ENCODE measurements at places on chromosomes 3 and 15.

GRCh38 chr3:4314688-4315087 lies 11.5 kb downstream of the SETMAR start:
- no peak for DNase-seq

- DNase-seq: peak; percentile 71
Observed at GRCh38 chr15:75454471-75455378, 3.2 kb upstream of the SIN3A start.

DNA sequence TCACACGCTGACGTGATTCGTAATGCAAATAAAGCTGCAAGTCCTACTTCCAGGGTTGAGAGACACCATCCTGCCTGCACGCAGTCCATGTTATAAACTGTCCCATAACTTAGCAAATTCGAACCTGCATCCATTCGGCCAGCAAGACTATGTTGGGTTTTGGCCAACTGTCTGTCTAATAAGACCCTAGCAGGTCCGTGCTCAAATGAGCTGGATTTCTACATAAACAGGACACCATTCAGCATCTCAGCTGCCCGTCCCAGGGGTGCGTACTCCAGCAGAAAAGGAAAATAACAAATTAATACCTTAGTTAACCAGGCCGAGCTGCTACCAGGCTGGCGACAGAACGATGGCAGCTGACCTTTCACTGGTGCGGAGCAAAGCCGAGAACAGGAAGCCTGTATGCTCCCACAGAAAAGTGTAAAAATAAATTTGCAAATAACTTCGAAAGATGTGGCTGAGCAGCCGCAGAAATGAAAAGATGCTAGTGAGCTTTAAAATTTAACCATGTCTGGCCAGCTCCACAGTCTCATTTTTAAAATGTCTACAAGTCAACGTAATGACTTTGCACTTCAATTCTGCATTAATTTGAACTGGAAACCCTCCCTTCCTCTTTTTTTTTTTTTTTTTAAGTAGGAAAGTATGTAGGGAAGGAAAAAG lies 97.1 kb upstream of the SNRPA1 start:
- DNase-seq: no peak

DNA sequence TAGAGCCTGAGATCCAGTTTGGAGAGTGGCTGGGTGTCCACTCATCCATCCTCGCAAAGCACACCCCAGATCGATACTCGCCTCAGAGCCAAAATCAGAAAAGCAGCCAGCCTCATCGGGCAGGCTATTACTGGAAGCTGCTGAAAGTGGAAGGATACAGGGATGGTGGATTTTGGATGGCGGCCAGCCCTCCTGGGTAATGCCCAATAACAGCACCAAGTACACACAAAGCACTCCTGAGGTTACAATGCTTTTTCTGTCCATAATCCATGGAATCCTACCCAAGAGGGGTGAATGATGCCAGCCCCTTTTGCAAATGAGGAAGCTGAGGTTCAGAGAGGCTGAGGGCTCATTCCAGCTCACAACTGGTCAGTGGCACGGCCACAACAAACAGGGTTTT lies 93.1 kb upstream of the SLC6A11 start:
- no peak for DNase-seq

GRCh38 chr3:192751148-192751547 lies 23.8 kb upstream of the FGF12 start:
- DNase-seq: no peak

DNA sequence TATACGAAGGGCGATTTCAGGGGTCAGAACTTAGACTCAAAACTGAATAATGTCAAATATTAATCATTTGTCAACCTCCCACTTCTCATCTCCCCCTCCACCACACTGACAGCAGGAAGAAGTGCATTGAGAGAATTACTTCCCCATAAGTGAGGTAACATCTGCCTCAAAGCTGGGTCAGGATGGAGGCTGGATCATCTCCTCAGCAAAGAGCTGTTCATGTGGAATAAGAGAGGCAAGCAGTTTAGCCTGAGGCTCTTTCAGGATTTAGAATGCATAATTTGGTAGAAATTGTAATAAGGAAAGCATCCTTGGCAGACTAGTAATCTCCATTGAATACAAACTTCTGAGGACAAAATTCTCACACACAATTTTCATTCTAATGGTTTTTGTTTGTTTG lies 512.1 kb downstream of the ROBO1 start:
- DNase-seq: no peak

DNA sequence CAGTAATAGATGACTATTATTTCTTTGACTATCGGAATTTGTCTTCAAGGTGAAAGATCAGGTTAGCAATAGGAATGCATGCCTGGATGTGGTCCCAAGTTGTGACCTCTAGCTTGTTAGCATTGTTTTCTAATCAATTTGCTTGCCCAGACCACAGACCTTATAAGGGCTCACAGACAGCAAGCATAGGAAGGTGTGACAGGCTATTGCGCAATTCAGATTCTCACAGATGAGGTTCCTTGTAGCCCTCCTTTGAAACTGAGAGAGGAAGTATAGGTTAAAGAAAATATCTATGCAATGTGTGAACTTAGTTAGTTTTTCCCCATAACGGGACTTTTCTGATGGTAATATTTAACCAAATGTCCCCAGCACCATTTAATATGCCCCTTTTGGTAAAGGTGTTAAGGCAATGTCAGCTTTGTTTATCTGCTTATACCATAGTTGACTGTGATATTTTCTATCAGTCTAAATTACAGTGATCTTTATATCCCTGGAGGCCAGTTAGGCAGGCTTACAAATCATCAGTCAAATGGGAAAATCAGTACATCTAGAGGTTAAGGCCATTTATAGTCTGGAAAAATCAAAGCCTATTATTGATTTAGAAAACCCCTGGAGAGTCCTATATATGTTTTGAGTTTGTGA lies 168.1 kb upstream of the MBNL1 start:
- no peak for DNase-seq

DNA sequence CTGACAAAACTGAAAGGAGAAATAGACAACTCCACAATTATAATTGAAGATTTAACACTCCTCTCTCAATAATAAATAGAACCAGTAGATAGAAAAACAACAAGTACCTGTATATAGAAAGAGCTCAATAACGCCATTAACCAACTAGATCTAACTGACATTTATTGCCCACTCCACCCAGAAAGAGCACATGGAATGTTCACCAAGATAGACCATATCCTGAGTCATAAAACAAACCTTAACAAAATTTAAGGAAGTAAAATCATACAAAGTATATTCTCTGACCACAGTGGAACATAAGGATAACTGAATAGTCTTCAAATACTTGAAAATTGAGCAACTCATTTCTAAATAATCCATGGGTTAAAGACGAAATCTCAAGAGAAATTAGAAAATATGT lies 25.1 kb downstream of the KBTBD12 start:
- no peak for DNase-seq

- DNase-seq: no peak
Observed at GRCh38 chr15:41882689-41883483, 11.0 kb downstream of the SPTBN5 start.

DNA sequence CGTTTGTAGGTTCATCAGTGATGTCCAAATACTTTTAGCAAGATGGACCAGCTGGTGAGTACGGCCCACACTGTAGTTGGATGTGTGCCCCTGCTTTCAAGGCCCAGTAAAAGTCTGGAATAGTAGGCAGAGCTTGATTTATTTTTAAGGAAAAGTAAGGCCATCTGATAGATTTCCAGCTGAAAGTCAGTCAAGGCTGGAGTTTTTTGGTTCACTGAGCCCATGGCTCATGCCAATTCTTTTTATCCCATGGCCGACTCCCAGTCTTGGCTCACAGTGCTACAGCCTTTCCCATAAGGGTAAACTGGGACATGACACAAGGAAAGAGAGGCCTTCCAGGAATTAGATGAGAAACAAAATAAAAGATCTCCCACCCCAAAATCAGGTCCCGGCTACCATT lies 13.5 kb downstream of the CCDC80 start:
- DNase-seq: no peak

- no peak for DNase-seq
Observed at GRCh38 chr3:101146946-101147345, 153.7 kb upstream of the ABI3BP start.

GRCh38 chr3:14340960-14341708 lies 61.3 kb upstream of the SLC6A6 start:
- no peak for DNase-seq

- DNase-seq: no peak
Observed at GRCh38 chr3:146628671-146629070, 23.5 kb upstream of the PLSCR5 start.

GRCh38 chr3:137988982-137989381 lies 21.0 kb upstream of the CLDN18 start:
- no peak for DNase-seq

GRCh38 chr3:115233021-115233420 lies 85.9 kb upstream of the ZBTB20 start:
- DNase-seq: no peak

DNA sequence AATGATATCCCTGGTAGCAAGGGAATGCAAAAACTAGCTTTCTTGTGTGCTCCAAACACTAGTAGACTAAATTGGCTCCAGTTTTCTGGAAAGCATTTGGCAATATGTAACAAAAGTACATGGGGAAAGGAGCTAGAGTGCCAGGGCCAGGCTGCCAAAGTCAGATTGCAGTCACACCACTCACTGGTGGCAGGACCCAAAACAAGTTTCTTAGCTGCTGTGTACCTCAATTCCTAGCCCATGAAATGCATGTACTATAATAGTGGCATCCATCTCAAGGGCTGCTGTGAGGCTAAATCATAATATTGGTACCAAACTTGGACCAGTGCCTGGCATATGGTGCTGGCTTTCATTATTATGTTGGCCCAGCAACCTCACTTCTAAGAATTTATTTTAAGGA lies 49.3 kb downstream of the CLDN18 start:
- no peak for DNase-seq

DNA sequence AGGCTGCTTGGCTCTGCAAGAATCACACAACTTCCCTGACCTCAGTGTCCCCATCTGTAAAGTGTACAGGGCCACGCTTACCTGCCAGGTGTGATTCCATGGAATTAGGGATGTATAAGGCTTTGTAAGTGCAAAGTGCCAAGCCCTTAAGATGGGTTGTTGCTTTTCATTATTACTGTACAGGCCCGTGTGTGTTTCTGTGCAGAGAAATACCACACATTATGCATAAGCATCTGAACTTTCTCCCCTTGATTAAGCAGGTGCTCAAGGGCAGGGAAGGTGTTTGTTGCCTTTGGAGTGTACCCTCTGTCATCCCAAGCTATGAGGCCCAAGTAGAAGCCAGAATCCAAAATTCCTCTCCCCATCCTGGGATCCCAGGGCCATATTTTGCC lies 13.6 kb upstream of the HRH1 start:
- DNase-seq: no peak

DNA sequence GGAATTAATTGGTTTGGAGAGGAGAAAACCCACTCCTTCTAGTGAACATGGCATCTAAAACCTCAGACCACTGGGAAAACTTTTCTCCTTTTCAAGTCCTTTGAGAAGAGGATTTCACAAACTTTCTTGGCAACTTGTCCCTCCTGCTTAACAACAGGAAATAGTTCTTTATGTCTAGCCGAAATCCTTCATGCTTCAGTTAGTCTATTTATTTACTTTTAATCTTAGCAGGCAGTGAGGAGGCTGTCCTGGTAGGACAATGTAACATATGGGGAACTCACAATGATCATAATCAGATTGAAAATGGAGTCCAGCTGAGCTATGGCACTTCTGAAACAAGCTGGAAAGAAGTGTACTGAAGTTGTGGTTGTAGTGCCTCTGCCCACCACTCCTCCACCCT lies 50.6 kb downstream of the KY start:
- no peak for DNase-seq

DNA sequence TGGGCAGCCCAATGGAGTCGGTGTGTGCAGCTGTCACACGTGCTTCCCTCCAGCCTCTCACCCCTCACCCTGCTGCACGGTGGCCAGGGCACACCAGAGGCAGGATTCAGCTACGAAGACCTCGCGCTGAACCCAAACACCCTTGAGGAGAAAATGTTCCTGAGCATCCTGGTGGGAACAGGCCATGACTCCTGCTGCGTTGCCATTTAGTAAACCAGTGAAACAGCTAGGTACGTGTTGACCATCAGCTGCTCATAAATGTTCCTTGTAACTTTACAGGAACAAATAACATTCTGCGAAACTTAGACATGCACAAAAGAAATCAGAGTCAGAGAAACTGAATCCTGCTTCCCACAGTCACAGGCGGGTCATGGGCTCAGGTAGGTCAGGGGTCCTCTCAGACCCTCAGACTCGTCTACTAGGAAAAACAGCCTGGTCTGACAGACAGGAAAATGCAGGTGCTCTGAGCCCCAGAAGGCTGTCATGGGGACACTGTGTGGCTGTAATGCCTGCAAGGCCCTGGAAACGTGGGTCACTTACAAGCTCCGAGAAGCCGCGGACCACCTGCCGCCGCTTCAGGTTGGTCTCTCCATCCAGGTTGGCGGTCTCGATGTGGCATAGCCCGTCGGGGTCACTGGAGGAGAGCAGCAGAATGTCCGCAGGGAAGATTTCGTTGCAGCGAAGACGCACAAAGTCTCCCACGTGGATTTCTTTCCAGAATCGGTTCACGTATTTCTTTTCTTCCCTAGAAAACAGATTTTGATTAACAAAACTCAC lies 82.5 kb downstream of the ATP10A start:
- no peak for DNase-seq
